ENCODE measurements at places on chromosomes 3 and 15.

DNA sequence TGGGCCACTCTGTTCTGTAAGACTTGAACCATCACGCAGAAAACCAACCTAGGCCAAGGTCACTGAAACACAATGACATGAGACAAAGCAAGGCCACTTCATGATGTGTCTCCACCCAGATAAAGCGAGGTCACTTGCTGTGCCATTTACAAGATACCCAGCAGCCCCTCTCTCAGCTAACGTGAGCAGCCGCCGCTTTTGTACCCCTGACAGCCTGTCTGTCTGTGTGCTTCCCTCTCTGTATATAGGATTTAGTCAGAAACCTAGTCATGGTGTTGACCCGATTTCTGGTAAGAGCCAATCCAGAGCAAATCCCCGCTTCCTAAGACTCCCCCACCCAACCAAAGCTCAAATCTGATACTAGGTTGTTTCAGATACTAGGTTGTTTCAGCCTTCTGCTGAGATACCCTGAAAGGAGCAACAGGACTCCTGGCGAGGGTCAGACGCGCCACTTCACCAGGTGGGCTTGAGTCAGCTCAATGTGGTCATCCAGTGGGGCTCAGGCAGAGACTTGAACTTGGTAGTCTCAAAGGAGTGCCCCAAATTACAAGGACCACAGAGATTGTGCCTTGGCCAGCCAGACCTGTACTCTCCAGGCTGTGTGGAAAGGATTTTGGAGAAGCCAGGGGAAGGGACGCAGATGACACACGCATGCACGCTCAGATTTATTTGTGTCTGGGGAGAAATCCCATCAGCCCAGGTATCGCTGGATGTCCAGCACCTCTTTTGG lies 3.1 kb upstream of the ZXDC start:
- no peak for DNase-seq

DNA sequence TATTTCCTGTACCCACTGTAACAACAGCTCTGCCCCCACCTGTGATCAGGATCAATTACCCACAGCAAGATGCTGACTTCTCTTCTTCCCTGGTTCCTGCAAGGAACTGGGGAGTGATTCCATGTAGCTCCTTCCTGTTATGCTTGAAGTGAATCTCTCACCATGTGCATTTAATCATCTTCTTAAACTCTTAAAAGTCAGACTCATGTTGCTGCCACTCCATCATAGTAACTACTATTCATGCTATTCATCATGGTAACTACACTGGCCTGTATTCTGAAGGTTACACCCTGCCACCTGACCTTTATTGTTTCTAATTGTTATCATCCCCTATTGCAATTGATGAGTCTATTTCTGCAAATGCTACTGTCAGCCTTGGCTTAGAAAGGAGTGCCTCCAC lies 89.5 kb downstream of the SUCNR1 start:
- no peak for DNase-seq

DNA sequence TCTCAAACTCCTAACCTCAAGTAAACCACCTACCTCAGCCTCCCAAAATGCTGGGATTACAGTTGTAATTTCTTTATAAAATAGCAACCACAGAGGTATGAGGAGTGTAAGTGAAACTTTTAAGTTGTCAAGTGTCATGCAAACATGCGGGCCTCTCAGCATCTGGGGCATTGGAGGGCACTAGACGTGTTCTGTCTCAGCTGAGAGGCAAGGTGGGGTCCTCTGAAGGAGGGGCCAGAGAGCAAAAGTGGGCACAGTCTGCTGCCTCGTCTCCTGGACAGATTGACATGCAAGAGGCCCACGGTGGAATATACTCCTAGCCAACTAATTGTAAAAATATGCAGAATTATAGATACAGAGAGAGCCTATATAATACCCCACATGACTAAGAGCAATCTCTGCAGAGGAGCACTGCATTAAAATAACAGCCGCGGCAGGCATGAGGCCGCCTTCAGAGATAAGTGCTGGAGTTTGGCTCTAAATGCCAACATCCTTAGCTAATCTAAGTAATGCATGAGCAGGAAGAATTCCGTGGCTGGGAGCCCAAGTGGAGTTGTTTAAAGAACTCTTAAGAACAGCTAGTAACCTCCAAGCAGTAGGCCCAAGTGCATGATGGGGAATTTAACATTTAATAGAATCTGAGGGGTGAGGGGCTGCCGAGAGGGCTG lies 87.8 kb upstream of the RNU6-1 start:
- no peak for DNase-seq

DNA sequence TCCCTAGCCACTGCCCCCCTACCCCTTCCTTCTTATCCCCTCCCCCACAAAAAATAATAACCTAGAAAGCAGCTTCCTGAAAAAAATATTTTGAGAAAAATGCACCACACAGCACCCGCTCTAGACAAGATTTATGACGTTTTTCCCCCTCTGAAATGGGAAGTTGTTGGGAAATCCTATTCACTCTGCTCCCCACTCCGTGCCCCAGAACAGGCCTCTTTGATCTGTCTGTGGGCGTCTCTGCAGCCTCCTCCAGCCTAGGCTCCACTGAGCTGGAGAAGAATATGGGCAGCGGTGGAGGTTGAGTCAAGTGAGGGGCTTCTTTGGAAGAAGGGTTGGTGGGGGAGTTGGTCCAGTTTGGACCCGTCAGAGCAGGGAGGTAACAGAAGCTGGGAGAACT lies 28.5 kb upstream of the POLG start:
- no peak for DNase-seq

DNA sequence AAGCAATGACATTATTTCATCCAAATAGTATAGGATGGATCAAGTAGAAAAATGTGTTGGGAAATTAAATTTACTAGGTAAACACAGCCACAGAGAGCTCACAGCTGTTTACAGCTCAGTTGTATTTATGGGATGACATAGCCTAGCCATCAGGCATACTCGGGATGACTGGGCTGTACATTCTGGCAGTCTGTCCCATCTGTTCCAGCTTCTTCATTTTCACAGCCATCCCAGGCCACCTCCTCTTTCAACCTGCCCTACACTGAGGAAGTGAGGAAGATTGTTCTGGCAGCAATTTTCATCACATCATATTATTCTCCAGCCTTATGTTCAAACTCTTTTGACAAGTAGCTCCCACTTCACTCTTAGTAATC lies 98.4 kb upstream of the PFN2 start:
- DNase-seq, result no peak

DNA sequence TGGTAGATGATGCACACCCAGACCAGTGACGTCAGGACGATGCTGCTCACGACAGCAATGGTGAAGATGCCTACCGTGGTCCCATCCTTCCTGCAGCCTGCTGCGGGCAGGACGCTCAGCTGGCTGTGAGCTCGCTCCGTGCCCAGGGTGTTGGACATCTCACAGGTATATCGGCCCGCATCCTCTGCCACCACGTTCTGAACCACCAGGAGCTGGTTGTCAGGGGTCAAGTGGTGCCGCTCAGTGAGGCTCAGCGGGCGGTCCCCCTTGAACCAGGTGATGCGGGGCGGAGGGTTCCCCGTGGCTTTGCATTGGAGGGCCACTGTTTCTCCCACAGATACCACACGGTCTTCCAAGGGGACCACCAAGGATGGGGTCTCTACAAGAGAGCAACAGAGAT lies 117.8 kb downstream of the LRIG1 start:
- no peak for DNase-seq

DNA sequence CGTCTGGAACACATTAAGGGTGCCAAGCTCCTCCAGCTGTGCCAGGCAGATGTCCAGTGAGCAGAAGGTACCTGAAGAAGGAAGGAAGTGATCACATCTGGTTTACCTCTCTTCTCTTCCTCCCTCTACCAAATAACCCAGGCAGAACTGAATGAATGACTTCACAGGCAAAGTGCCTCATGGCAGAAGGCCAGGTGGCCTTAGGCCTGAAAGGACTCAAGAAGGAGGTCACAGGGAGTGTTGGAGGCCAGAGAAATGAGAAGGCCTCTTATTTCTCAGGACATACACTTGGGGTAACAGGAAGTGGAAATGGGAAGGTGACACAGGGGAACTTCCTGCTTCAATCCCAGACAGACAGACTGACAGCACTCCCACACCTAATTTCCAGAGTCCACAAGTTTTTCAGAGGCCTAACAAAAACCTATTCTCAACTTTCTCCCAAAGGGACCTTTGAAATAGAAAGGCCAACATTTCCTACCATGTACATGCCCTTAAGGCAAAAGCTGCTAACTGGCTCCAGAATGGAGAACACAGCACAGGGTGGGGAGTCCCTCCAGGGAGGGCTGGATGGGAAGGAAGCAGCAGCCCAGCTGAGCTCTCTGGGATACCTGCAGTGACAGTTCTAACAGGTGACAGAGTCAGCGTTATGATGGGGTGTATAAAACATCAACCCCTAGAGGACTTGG lies 17.6 kb upstream of the SIN3A start:
- DNase-seq, result no peak

DNA sequence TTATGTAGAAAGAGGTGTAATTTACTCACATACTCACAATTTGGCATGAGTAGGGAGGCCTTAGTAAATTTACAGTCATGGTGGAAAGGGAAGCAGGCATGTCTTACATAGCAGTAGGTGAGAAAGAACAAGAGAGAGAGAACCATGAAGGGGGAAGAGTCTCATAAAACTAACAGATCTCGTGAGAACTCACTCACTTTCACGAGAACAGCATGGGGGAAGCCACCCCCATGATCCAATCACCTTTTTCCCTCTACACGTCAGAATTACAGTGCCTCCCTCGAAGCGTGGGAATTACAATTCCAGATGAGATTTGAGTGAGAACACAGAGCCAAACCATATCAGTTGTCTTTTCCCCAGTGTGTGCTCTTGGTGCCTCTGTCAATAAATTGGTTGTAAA lies 855.3 kb downstream of the TBL1XR1 start:
- DNase-seq, result no peak

DNA sequence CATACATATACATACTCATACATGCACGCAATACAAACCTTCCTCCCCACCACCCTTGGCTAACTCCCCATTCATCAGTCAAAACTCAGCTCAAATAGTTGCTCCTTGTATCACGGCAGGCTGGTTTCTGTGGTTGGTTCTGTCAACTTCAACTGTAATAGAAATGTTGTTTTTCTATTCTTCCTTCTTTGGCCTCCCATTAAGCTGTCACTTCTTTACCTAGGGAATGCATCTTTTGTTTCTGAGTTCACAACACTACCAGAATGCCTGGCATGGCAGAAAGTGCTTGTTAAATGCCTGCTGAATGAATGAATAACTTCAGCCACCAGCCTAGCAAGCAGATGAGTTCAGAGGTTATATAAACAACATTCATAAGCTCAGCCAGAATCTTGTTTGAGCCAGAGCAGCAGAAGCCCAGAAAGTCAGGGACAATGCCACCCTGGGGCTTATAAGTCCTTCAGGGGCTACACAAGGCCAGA lies 63.1 kb downstream of the B3GALNT1 start:
- DNase-seq, result no peak

- DNase-seq, result no peak
Measured at GRCh38 chr3:17605032-17605431, 137.4 kb downstream of the TBC1D5 start.

- DNase-seq, result no peak
Measured at GRCh38 chr15:101280007-101280406, 2.7 kb upstream of the SELENOS start.

DNA sequence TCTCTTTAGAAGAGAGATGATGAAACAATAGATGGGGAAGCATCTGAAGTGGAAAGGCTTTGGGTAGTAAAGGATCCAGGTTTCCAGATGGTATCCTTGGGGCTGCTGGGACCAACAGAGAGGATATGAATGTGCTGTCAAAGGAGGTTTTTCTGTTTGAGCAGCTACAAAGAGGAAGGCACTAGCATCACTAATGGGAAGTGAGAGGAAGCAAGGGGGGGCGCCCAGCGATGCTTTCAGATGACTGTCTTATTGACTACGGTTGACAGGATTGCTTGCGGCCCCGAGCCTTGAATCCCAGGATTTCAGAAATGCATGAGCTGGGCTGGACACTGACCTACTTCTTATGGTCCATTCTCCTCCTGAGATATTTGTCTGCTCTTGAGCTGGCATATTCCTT lies 103.8 kb upstream of the GALNT15 start:
- no peak for DNase-seq

DNA sequence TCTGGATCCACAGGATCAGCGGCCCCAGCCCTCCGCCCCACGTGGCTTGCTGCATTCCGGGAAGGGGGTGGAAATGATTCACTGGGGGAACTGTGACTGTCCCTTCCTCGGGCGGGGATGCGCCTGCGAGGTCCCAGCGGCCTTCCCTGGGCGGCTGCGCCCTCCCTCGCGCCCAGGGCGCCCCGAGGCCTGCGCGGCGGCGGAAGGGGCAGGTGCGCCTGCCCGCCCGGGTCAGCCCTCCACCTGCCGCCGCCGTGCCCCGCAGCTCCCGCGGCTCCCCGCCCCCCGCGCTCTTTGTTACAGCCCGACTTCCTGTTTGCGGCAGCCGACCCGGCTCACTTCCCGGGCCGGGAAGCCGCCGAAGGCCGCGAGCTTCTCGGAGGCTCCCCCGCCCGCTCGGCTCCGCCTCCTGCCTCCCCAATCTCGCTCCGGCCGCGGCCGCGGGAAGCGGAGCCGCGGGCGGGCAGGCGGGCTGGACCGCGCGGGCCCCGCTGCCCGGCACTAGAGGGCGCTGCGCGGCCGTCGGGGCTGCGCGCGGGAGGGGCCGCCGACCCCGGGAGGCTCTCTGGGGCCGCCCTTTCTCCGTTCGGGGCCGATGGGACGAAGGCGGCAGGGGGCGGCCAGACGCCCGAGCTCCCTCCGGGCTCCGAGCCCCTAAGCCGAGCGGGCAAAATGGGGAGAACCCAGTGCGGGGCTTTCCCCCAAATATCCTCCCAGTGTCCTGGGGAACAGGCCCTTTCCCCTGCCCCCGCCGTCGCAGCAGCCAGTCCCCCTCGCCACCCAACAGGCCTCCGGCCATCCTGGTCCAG lies 11.5 kb upstream of the CHAC1 start:
- peak; percentile 71 for DNase-seq

DNA sequence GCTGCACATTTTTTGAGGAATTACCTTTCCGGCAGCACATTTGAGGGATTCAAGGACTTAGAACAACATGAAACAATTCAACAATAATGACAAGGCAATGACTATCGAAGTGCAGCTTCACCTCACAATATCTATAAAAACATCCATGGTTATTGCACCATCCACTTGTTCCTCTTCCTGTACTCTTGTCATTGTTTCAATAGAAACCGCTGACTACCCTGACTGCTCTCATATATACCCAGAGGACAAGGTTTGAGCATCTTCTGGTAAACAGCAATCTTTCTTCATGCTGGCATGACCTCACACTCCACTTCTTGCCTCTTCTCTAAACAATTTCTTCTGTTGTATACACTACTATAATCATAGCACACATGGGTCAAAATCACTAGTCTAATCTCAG lies 864.9 kb downstream of the FHIT start:
- no peak for DNase-seq

- no peak for DNase-seq
Measured at GRCh38 chr3:100110162-100110561, 4.1 kb downstream of the FILIP1L start.

GRCh38 chr15:29480278-29480677 lies 210.7 kb upstream of the NSMCE3 start:
- DNase-seq, result no peak
